NCI-H146 (cell line): ENCODE measurements at places on chromosomes 12 and 14.
A peak's percentile ranks its signal among the peaks of the same experiment; 100 is the strongest.

GRCh38 chr12:12070674-12071656, at the start of gene BCL2L14:
Gene BCL2L14 (plus strand): TSS chr12:12070939. CDS start chr12:12079306, 8,367 bp downstream.
- DNase-seq: peak; percentile 74

DNA sequence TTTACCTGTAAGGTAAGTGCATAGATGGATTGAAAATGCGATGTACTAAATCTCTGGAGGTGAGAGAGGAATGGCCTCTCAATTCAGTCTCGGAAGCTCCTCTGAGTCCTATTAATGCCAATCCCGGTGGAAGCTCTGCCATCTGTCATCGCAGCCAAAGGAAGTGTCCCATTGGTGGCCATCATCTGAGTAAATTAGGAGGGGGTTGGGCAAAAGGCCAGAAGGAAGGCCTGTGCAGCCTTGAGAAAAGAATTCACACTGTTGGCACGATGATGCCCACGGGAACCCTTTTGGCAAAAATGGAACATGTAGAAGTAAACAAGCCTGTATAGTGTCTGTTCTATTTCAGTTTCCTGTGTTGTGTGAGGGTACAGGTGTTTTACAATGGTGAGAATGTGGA, 494.8 kb downstream of the NELL2 start:
- DNase-seq: no peak

GRCh38 chr14:101600336-101600890, 39.1 kb downstream of the DIO3 start:
- no peak for DNase-seq

DNA sequence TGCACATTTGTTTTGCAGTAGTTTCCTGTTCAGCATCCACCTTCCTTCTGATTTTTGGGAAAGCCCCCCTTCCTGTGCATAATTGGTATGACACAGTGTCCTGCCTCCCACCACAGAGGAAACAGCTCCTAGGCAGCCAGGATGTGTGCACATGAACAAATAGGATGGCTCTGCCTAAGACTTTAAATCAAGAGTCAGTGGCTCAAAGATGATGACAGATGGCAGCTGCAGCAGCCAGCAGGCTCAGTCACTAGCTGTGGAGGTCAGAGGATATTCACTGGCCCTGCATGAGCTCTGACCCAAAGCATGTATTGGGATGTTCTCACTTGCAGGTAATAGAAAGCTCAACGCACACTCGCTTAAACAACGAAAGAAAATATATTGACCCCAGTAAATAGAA, 90.3 kb downstream of the KCNK10 start:
- DNase-seq: no peak

DNA sequence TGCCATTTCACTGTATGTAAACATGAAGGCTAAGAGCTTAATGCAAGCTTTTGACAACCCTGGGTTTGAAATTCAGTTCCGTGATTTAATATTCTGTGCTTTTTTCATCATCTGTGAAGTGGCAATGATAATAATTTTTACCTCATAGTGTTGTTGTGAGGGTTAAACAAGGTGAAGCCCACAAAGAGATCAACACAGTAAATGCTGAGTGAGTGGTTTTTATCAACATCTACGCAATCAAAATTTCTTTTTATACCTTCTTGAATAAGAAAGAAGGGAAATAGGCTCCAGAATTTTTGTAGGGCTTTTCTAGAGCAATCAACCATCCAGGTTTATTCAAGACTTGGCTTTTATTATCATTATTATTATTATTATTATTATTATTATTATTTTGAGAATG, 490.8 kb downstream of the SOX5 start:
- DNase-seq: no peak

DNA sequence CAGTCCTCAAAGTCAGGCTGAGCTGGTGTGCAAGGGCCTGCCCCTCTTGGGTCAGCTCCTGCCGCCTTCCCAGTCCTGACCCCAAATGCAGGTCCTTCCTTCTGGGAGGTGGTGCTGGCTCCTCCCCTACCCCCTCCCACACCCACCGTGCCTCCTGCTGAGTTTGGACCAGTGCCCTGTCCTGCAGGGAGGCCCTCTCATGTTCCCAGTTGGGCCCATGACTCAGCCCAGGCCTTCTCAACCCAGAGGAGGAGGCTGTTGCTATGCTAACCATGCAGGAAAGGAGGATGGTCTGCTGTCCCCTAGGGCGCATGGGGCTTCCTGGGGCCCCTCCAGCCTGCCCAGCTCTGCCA, 4.4 kb downstream of the ZBTB42 start:
- peak; percentile 36 for DNase-seq

DNA sequence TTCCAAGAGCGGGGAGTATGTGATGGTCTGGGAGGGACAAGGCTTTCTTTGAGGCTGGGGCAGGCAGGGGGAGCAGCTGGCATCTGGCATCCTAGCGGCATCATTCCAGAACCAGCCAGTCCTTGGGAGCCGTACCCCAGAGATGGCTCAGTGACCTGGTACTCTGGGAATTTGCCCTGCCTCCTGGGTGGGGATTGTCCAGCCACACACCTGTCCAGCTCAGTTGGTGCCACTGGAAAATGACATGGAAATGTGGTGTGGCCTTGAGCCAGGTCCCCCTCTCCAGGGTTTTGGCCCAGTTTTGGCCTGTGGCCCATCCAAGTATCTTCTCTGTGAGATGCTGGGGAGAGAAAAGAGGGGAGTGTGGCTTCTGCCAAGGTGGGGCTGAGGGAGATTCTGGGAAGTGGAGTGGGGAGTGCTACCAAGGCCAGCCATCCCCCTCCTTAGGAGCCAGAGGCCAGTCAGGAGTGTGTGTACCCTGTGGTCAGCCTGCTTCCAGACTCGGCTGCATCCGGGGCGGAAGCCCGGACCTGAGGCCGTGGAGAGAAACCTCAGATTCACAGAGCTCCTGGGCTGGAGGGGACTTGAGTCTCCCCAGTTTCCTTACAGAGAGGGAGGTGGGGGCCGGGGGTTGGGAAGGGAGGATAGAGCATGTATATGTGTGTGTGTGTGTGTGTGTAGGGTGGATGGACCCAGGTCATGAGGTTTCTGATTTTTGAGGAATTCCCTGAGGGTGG, 14.7 kb upstream of the KRT80 start:
- DNase-seq: no peak

DNA sequence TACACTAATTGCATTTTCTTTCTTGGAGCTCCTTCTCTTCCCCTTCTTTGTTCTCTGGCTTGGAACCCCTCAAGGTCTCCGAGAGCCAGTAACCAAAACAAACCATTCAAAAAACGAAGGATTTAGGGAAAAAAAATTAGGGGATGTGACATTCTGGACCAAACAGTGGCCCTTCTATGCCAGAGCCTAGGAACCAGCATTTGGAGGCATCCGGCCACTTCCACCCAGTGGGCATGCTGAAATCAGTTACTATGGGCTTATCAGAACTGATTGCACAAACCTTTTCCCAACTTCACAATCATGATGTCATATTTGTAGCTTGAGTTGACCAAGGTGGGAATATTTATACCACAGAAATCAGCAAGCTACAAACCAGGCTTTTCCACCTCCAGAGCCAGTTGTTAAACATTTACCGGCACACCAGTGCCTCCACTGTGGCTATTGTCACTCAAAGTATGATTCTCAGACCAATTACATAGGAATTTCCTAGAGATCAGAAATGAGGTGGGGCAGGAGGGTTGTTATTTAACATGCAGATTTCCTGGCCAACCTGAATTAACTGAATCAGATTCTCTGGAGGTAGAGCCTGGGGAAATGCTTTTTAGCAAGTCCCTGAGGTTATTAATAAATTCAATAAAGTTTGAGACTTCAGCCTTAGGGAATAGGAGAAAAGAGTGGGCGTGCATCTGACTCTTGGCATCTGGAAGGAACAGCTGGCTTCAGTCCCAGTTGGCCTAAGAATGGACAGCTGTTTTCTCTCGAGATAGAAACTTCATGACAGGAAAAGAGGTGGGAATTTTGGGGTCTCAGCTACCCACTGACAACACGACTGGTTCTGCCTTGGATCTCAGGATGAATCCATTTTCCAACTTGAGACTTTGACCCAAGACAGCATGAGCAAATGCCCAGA, 273.9 kb downstream of the ZFP36L1 start:
- DNase-seq: no peak

DNA sequence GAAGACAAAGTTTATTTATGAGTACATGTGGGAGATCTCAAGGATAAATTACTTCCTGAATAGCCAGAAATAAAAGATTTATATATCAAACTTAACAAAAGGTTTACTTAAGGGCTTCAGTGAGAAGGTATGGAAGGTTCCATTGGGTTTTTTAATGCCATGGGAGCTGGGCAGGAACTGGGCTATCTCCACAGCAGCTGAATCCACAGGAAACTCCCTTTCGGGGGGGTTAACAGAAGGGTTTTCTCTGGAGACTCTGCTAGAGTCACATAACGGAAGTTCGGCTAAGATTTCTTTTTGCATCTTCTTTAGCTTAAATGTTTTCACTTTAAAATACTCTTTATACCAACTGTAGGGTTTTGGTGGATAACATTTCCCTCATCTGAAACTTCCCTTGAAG, 113.5 kb downstream of the UNC79 start:
- DNase-seq: no peak

DNA sequence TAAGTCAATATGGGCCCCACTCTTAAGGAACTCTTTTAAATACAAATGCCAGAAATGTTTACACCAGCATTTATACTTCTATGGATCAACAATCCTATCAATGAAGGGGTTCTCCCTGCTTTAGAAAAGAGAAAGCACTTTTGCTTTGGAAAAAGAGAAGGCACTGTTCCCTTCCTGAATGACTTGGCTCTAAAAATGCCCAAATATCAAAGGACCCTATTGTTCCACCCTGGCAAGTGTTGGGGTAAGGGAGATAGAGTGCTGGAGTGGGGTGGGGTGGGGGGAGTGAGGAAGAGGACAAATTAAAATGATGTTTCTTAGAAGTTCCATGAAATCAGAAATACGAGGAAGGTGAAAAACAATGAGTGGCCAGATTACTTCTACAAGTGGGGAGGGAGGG, 131.6 kb upstream of the GRIN2B start:
- no peak for DNase-seq

DNA sequence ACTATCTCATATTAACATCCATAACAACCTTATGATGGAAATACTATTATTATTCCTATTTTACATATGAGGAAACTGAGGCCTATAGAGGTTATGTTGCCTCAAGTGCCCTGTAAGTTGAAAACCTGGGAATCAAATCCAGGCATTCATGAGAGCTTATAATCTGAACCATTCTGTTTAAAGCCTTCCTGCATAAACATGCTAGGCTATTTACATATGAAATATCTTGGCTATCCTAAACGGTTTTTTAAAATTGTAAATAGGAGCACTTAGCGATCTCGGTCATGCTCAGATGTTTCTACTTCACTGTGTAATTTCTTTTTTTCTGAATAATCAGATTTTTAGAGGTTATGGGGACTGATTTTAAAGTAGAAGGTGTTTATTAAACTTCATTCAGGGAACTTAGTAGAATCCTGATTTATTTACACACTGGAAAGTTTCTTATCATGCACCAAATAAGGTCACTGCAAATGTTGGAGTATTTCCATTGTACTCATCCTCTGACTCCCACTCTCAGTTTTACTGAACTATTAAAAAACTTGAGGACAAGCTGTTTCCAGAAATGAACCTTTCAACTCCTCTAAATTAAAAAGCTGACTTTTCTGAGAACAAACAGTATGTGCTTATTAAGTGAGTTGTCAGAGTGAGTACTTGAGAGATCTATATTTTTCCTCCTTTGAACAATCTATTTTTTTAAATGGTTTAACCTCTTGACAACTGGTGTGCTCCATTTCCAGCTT, 141.7 kb downstream of the PIK3C2G start:
- no peak for DNase-seq

GRCh38 chr14:34086223-34086757, 135.4 kb upstream of the EGLN3 start:
- no peak for DNase-seq

DNA sequence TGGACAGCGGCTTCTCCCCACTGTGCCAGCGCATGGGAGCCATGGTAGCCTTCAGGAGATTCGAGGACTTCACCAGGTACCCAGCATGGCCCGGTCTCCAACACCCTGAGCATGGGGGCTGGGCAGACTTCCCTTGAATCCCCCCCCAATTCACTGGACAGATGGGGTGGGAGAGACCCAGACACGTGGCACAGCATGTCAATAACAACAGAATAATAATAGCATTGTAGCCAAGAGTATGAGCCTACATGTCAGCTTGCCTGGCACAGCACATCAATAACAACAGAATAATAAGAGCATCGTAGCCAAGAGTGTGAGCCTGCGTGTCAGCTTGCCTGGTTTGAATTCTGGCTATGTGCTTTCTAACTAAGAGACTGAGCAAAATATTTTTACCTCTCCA, 76.4 kb downstream of the FOXN4 start:
- no peak for DNase-seq

- DNase-seq: peak; percentile 47
Observed at GRCh38 chr14:64671591-64671990, 32.6 kb upstream of the PLEKHG3 start.

GRCh38 chr12:69501154-69501895, 31.1 kb downstream of the FRS2 start:
- no peak for DNase-seq

- DNase-seq: no peak
Observed at GRCh38 chr12:52401526-52401925, 4.6 kb downstream of the KRT82 start.

GRCh38 chr14:75568791-75569190, 9.6 kb upstream of the FLVCR2 start:
- no peak for DNase-seq

GRCh38 chr12:43210485-43211192, 341.4 kb downstream of the ADAMTS20 start:
- DNase-seq: no peak

- DNase-seq: no peak
Observed at GRCh38 chr12:110223777-110224378, 57.2 kb upstream of the ATP2A2 start.

GRCh38 chr14:59320763-59321625, 132.5 kb downstream of the DAAM1 start:
- no peak for DNase-seq

DNA sequence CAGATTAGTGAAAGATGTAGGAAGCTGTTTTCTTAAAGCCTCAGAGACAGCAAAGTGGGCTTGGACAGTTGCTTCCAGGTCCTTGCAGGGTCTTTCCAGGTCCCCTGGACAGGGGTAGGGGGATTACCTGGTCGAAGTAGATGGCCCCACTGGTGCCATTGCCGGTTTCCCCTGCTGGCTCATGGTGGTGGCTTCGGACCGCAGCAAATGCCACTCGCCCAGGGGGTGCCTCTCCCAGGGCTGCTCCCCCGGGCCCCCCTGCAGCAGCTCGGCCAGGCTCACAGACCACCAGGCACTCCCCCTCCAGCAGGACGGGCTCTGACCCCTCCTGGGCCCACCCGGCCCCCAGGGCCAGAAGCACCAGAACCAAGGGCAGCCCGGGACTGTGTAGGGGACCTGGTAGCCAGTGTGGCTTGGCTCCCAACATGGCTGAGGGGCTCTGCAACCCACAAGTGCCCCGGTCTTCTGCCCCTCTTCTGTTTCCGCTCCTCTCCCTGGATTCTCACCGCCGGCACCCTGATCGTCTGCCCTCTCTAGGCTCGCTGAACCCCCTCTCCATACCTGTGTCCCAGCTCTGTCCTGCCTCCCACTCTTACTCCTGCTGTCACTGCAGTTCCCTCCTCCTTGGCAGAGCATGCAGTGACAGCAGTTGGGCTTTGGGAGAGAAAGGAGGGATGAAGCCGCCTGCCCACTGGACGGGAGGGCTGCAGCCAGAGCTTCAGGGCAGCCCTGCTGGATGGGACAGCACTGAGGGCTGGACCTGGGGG, 657 bp downstream of the CBLN3 start:
- DNase-seq: no peak
